ENCODE measurements at places on chromosomes 12 and 14. TPM values are rescaled to one million over a fixed set of nuclear protein-coding genes. Genes with fewer than 3 reads are reported as not detected.

PTGDR gene
- 0.93 TPM for total RNA-seq

LRTM2 gene
- not detected for total RNA-seq

RPL10L gene
- total RNA-seq: not detected

NANOG gene
- not detected for total RNA-seq

TMBIM6 gene
- total RNA-seq: 292 TPM

SERPINA3 gene
- total RNA-seq: 69.2 TPM

GPR68 gene
- total RNA-seq: 2.1 TPM

SINHCAF gene
- total RNA-seq: 80.6 TPM

CCND2 gene
- 46.4 TPM for total RNA-seq

RAB15 gene
- total RNA-seq: 17.0 TPM

TROAP gene
- total RNA-seq: 4.0 TPM

KRT81 gene
- total RNA-seq: 346 TPM

TAS2R9 gene
- total RNA-seq: not detected

CAPZA3 gene
- total RNA-seq: 1.6 TPM

SIRT4 gene
- total RNA-seq: 3.6 TPM

SNRPF gene
- total RNA-seq: 10.1 TPM

LYZ gene
- total RNA-seq: 3.9 TPM

CRACR2A gene
- 13.2 TPM for total RNA-seq

PTGER2 gene
- total RNA-seq: 0.81 TPM

LALBA gene
- total RNA-seq: not detected

FZD10 gene
- total RNA-seq: 20.7 TPM

SLC5A8 gene
- not detected for total RNA-seq

TPPP2 gene
- total RNA-seq: not detected

CDK2 gene
- 18.4 TPM for total RNA-seq

CLMN gene
- total RNA-seq: 6.7 TPM

MMP17 gene
- total RNA-seq: 6.5 TPM

KRT2 gene
- total RNA-seq: 1,953 TPM

All from suprapubic skin (tissue), 4 donors.